ENCODE measurements at places on chromosomes 2 and 18.

DNA sequence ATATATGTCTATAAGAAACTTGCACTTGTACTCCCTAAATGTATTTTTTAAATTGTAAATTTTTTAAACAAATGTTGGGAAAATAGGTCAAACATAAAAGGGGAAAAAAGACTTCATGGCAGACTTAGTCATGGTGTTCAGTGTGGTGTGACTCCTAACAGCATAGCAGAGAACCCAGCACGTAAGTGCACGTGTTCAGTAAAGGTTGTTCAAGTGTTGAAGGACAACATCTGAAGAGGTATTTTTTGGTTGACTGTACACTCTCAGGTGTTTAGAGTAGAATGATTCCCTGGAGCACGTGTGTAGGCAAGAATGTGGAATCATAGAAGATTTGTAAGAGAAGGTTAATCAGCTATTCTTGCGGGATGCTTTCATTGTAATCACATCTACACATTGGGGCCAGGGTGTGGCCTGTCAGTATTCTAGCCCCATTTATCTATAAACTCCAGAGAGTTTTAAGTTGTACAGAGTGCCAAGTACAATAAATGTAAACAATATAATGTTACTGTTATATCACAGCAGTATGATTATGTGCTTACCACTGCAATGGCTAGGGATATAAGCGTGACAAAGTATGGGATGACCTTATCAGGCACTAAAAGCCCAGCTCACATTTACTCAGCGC, 106.8 kb downstream of the CRIM1 start:
- no peak for DNase-seq

DNA sequence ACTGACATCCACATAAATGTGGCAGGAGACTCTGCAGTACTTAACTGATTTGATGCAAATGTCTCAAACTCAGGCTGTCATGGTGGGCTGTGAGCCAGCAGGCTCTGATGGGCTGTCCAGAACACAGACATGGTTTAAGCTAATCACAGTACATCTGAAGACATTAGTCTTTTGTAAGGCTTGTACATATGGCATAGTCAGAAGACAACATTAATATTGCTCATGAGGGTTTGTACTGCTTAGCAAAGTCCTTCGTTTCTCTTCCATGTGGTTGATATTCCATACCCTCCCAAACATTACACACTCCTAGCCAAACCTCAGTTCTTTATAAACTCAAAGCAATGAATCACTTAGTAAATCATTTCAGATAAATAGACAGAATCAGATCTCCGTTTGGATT, 330.6 kb downstream of the RND3 start:
- no peak for DNase-seq

DNA sequence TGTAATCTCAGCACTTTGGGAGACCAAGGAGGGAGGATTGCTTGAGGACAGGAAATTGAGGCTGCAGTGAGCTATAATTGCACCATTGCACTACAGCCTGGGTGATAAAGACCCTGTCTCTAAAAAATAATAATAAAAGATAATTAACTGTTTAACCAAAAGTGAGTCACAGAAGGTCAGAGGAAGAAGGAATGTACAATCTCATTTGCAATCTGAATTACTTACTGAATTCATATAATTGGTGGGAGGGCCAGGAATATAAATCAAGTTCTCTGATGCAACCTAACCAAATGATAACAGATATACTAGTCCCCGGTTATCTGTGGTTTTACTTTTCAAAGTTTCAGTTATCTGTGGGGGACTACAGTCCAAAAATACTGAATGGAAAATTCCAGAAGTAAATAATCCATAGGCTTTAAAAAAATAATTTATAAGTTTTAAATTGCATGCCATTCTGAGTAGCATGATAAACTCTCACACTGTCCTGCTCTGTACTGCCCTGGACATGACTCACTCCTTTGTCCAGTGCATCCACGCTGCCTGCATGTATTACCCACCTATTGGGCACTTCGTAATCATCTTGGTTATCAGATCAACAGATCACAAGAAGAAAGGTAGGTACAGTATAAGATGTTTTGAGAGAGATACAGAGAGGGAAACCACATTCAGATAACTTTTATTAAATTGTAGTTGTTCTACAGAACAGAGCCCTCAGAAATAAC, 12.8 kb upstream of the MATN3 start:
- DNase-seq: no peak

GRCh38 chr2:203893840-203894239, 26.3 kb downstream of the CTLA4 start:
- no peak for DNase-seq

GRCh38 chr2:47086054-47086471, 69.0 kb downstream of the STPG4 start:
- DNase-seq: no peak
